ENCODE measurements at places on chromosomes 1 and 21. TPM values are rescaled to one million over a fixed set of nuclear protein-coding genes. Genes with fewer than 3 reads are reported as not detected.

DNA sequence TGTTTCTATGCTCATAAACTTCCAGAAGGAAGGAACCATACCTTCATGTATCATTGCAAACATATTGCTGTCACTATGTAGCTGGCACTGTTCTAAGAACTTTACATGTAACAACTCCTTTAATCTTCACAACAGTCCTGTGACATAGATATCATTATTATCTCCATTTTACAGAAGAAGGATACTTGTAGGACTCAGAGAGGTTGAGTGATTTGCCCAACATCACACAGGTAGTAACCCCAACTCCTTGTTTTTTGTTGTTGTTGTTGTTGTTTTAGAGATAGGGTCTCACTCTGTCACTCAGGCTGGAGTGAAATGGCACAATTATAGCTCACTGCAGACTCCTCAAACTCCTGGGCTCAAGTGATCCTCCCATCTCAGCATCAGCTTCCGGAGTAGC is 7.6 kb upstream of the TRIT1 start:
- DNase-seq: no peak

DNA sequence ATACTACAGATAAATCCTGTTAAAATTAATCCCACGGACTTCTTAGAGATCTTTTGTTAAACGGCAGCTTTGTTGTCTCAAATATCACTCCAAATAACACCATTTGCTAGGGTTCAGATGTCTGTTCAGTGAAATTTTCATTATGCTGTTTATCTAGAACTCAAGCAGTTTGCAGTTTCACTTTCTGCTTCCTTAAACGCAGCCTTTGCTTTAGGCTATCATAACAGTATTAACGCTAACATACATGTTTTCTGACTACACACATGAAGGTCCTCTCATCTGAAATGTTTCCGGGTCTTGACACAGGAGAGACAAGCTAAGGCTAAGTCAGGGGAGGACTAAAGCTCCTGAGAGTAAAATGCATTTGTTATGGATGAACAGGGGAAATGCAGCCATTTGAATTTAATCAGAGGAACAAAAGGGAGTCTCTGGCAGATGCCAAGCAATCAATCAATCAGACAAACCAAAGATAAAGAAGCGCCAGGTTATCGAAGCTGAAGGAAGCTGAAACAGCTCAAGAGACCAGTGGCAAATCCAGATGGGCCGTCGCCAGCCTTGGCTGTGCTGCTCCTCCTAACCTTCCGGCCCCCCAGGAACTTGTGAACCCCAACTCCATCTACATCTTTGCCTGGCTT is 16.9 kb downstream of the CCSAP start:
- no peak for DNase-seq

DNA sequence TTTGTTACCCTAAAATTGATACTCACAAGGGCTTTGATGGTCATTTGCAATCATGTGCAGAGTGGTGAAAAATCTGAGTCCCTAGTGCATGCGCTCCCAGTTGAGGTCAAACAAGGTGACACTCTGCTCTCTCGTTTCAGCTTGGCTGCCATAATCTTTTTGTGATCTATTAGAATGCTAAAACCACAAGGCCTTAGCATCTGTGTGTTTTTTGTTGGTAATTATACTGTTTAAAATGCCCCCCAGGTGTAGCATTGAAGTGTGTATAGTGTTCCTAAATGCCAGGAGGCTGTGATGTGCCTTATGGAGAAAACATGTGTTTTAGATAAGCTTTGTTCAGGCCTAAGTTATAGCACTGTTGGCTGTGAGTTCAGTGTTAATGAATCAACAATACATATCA is 89.3 kb downstream of the PLD5 start:
- no peak for DNase-seq

DNA sequence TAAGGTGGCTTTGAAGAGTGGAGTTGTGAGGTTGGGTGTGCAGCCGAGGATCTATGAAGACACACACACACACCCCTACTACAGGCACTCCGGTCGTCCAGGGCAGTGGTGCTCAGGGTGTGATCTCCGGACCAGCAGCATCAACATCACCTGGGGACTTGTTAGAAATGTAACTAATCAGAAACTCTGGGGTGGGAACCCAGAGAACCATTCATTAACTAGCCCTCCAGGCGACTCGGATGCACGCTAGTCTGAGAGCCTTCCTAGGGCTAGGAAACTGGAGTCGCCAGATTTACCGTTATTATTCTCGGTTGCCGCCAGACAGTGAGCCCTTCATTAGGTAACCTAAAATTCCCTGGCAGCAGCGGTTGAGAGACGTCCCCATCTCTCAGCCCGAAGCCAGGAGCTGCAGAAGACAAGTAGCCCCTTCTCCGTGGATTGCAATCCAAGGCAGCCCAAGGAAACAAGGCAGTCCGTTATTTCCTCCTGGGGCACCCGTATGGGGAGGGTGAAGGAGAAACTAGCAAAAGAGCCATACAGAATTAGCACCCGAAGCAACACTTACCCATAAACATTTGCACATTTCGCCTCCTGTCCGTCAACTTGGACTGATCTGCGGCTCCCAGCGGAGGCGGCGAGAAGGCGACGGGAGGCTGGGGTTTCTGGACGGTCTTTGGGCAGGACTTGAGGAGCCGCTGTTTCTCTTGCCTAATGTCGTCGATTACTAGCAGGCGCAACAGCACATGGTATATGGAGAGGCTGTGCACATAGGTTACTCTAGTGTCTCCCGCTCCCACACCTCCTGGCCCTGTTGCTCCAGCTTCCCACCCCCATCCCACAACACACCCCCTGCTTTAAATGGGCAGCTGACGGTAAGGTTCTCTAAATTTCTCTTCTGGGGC is 2.9 kb upstream of the CCN1 start:
- DNase-seq: no peak

DNA sequence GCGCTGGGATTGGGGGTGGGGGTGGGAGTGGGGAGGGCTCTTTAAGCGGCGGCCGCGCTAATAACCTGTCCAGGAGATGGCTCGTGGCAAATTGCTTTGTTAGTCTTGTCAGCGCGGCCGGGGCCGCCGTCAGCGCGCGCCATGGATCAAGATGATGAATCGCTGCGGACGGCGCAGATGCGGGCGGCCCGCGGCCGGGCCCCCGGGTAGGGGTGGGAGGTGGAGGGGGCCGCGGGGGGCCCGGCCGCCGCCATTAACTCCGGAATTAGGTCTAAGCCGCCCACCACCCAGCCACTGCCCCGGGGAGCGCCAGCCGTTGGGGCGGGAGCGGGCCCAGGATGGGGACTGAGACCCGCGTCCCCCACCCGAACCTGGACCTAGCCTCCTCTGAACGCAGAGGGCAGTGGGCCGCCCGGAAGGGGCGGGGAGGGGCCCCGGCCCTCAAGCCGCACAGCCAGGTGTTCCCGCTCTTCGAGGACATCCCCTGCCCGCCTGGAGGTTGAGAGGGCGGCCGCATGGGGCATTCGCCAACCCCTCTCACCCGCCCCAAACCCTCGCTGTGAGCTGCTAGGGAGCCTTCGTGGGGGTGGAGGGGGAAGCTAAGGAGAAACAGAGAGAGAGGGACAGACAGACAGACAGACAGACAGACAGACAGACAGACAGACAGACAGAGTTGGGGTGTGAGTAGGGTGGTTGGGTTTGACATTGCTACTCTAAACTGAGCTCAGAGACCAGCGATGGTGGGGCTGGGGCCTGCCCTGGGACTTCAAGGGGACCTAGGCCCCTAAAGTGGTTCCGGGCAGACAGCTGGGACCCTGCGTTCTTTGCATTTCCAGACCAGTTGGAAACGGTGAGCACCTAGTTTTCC is 3.8 kb upstream of the DMBX1 start:
- no peak for DNase-seq

DNA sequence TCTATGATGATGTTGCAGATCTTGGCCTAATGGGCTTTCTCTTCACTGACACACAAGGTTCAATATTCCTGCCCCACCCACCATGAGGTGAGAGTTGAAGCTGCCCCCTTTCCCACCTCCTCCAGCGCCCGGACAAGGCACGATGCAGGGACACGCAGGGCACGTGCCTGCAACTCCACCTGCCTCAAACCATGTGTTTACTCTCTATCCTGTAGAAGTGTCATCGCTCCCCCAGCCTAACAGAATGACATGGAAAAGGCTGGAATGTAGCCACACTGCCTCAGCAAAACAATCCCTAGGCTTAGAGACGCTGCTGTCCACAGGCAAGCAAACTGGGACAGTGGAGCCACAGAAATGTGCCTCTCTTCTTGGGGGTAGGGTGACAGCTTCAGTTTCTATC is 92.9 kb upstream of the SOD1 start:
- peak; percentile 34 for DNase-seq

DNA sequence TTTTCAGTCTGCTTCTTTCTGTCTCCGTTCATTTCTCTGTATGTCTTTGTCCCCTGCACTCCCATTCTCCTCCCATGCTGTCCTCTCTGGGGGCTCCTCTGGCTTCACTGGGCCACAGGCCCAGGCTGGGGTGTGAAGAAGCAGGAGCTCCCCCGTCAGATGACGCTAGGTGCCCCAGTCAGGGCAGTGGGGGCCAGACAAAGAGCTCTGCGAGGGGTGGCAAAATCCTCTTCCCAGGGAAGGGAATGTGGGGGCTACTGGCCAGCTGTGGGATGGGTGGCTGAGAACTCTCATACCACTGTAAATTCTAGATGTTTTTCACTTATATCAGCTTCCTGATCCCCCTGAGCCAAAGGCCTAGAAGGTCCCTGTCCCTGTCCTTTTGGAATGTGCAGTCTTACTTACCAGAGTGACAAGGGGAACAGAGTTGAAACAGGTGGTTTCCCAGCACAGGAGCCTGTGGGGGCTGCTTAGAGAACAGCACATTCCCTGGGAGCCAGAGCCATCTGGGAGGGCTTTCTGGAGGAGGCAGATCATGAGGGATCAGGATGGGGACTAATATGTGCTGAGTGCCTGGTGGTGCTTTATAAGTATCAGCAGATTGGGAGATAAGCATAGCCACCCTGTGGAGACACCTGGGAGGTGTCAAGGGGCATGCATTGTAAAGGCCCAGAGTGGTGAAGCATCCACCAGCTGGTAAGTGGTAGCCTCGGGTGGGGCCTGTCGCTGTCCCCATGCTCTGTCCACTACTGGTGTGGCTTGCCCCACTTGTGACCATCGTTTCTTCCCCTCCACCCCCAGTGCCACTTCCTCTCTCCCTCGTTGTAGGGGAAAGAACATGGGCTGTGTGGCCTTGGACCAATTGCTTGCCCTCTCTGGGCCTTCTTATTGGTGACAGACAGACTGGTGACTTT is 10.1 kb upstream of the PADI1 start:
- no peak for DNase-seq

DNA sequence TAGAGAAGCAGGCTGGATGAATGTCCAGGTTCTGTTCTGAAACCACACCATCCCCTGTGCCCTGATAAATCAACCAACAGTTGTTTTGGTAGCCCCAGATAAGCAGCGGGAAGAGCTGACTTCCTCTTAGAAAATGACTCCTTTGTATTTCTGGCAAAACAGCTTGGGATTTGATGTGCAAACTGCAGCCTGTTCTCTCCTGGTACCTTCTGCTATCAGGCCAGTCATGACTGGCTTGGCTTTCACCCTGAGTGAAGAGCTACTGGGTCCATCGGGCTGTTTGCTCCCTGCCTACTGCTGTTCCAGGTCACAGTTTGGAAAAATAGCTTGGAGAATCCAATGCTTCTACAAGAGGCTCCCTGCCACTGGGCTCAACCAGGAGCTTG is 116.8 kb downstream of the DTL start:
- no peak for DNase-seq

DNA sequence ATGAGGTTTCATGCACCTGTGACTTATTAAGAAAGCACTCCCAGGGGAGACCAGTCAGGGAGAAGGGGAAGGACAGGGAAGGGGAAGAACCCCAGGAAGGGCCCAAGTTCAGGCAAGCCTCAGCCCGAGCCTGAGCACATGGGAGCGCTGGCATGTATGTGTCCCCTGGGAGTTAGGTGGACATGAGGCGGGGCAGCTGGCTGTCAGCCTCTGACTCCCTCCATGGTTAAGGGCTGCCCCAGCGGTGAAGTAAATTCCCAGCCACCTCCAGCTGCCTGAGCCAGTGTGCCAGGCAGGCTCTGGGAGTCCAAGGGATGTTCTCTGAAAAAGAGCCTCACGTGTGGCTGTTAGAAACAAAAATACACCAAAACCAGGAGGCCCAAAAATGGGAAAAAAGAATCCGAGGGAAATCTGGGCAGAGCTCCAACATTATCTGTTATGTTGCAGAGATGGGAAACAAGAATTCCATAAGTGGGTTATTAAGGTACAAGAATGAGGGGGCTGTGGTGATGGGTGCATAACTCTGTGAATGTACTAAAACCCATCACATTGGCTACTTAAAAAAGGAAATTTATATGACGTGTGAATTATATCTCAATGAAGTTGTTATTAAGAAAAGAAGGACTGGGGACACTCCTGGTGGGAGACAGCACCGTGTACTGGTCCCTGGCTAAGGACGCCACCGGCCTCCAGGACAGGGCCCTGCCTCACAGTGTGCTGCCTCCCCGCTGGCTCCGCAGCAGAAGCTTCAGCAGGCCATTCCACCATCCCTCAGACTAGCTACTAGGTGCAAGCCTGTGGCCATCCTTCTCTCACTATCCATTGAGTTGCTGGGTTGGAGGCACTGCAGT is 18.7 kb downstream of the DMRTB1 start:
- DNase-seq: no peak

Gene ZFYVE9
- 56.7 TPM for total RNA-seq

Gene C1orf141
- not detected for total RNA-seq

Gene SFN
- not detected for total RNA-seq

Gene DCST2
- total RNA-seq: not detected
